ENCODE measurements at places on chromosomes 11 and 22. TPM values are rescaled to one million over a fixed set of nuclear protein-coding genes. Genes with fewer than 3 reads are reported as not detected.
A peak's percentile ranks its signal among the peaks of the same experiment; 100 is the strongest.

GRCh38 chr11:118622376-118623268 lies 15.2 kb downstream of the PHLDB1 start:
- H3K27ac ChIP-seq = no peak overlapping the region
- no peaks in the 10 kb centered on the region for H3K4me1 ChIP-seq
- no peak for DNase-seq
- no peak overlapping the region for H3K4me3 ChIP-seq
- H3K36me3 ChIP-seq = no peaks in the 10 kb centered on the region
- H3K27me3 ChIP-seq = no peaks in the 10 kb centered on the region

The PRR33 gene
- total RNA-seq = not detected

DNA sequence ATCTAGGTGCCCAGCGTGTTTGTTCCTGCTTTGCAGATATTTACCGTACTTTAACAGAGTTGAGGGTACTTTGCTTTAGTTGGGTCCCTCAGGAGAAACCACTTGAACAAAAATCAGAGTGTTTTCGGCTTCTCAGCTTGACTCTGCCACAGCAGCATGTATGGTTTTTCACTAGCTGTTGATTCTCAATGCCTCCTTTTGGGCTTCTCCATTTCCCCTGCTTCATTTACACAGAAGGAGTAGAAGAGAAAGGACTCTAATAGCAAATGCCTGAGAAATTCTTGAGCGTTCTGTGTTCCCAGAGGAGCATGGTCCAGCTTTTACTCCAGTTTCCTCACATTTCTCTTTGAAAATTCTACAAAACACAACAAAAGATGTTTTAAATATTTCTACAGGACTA lies 252.1 kb upstream of the CCDC179 start:
- no peaks in the 10 kb centered on the region for H3K36me3 ChIP-seq
- no peak overlapping the region for H3K4me3 ChIP-seq
- H3K27ac ChIP-seq = no peak overlapping the region
- H3K27me3 ChIP-seq = no peaks in the 10 kb centered on the region
- DNase-seq = no peak

The GGT5 gene
- 34.7 TPM for total RNA-seq

- DNase-seq = no peak
- H3K4me1 ChIP-seq = no peaks in the 10 kb centered on the region
- peaks cover 33% of the 10 kb centered on the region for H3K36me3 ChIP-seq
- no peaks in the 10 kb centered on the region for H3K27me3 ChIP-seq
- H3K4me3 ChIP-seq = no peak overlapping the region
- no peak overlapping the region for H3K27ac ChIP-seq
Measured at GRCh38 chr11:134170919-134171281, 52.9 kb downstream of the NCAPD3 start.

The CYB5R2 gene
- 1.3 TPM for total RNA-seq

The NPAS4 gene
- not detected for total RNA-seq

- no peaks in the 10 kb centered on the region for H3K36me3 ChIP-seq
- H3K27ac ChIP-seq = no peak overlapping the region
Measured at GRCh38 chr11:22730319-22730718, 63.9 kb downstream of the GAS2 start.

- H3K36me3 ChIP-seq = no peaks in the 10 kb centered on the region
- no peak overlapping the region for H3K27ac ChIP-seq
- H3K27me3 ChIP-seq = no peaks in the 10 kb centered on the region
- no peak for DNase-seq
Measured at GRCh38 chr11:75606099-75606498, 44.0 kb downstream of the SERPINH1 start.

- no peaks in the 10 kb centered on the region for H3K36me3 ChIP-seq
- no peak overlapping the region for H3K4me3 ChIP-seq
- DNase-seq = peak; percentile 19
- H3K27me3 ChIP-seq = no peaks in the 10 kb centered on the region
- H3K27ac ChIP-seq = peak overlapping the region; percentile 58
- no peaks in the 10 kb centered on the region for H3K4me1 ChIP-seq
Measured at GRCh38 chr11:88103337-88104206, 71.7 kb downstream of the RAB38 start.

DNA sequence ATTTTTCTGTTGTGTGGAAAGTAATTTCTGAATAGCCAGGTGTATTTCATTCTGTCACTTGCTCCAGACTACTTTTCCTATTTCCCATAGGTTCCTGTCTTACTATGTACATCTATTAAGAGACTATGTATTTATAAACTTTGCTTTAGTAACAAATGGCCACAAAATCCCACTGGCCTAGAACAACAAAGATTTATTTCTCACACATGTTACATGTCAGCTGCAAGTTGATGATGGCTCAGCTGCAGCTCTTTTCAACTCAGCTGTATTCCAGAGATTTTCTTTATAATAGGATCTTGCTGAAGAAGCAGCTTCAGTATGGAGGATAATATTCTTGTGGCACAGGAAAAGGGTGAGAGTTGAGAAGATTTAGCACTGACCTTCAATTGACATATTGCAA lies 539.6 kb upstream of the LRRC4C start:
- H3K27me3 ChIP-seq = no peaks in the 10 kb centered on the region
- H3K4me1 ChIP-seq = no peaks in the 10 kb centered on the region
- no peak overlapping the region for H3K27ac ChIP-seq
- H3K36me3 ChIP-seq = no peaks in the 10 kb centered on the region
- DNase-seq = no peak

The HPX gene
- 4,263 TPM for total RNA-seq

DNA sequence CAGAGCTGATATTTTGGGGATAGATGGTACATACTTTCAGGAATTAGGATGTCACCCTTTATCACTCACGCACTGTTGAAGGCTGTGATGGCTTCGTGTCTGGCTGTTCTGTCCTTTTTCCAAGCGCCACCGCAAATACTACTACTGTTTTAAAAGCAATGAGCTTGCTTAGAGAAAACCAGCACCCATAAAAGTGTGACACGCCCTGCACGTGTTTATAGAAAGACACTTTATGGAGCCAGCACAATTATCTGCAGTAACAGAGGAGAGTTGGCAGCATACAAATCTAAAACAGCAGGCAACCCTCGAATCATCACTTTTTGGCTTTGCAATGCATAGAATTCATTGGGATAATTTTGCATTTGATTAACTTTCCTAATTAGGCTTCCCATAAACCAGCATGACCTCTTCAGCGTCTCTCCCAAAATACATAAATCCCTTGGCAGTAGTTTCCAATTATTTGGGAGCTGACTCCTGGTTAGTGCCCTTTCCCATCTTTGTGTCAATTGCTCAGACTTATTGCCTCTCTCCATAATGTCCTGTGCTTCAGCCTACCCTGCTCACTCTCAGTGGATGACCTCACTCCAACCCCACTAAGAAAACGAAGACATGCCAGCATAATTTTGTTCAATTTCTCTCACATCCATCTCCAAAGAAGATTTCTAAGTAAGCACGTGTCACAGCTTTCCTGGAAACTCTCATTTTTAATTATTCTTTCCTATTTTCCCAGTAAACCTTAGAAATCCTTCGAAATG lies 118.7 kb upstream of the LARGE1 start:
- H3K27ac ChIP-seq = no peak overlapping the region
- H3K4me1 ChIP-seq = no peaks in the 10 kb centered on the region
- no peaks in the 10 kb centered on the region for H3K36me3 ChIP-seq
- no peak overlapping the region for H3K4me3 ChIP-seq
- no peaks in the 10 kb centered on the region for H3K27me3 ChIP-seq

- DNase-seq = no peak
- H3K4me1 ChIP-seq = no peaks in the 10 kb centered on the region
- no peaks in the 10 kb centered on the region for H3K36me3 ChIP-seq
- H3K27me3 ChIP-seq = no peaks in the 10 kb centered on the region
- H3K4me3 ChIP-seq = no peak overlapping the region
Measured at GRCh38 chr11:95289378-95290101, 58.5 kb upstream of the SESN3 start.

DNA sequence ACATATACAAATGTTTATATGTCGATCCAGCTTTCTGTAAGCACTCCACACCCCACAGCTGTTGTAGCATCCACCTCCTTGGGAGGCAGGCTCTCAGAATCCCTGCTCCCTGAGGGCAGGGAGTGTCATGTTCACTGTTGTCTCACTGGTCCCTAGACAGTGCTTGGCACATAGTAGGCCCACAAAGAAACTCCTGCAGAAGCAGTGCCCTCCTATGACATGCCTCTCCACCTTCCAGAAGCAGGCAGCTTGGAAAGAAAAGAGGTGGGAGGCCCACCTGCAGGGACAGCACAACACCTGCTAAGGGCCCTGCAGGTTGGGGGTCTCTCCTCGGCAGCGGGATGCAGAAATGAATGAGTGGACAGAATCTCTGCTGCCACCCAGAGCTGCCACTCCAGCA lies 11.1 kb upstream of the CDC42EP2 start:
- no peak for DNase-seq
- no peaks in the 10 kb centered on the region for H3K27me3 ChIP-seq
- no peak overlapping the region for H3K4me3 ChIP-seq
- H3K4me1 ChIP-seq = peaks cover 29% of the 10 kb centered on the region
- no peak overlapping the region for H3K27ac ChIP-seq

GRCh38 chr11:4677948-4678347 lies 19.7 kb downstream of the OR51E2 start:
- DNase-seq = no peak
- H3K4me3 ChIP-seq = no peak overlapping the region

- no peaks in the 10 kb centered on the region for H3K4me1 ChIP-seq
- no peak for DNase-seq
- no peak overlapping the region for H3K27ac ChIP-seq
- no peaks in the 10 kb centered on the region for H3K36me3 ChIP-seq
- H3K27me3 ChIP-seq = no peaks in the 10 kb centered on the region
Measured at GRCh38 chr11:102882389-102883024, 7.7 kb upstream of the MMP12 start.

The TAGLN gene
- total RNA-seq = 130 TPM

The OR4D9 gene
- total RNA-seq = not detected

- H3K27ac ChIP-seq = no peak overlapping the region
- H3K36me3 ChIP-seq = peaks cover 59% of the 10 kb centered on the region
- no peak overlapping the region for H3K4me3 ChIP-seq
- H3K4me1 ChIP-seq = no peaks in the 10 kb centered on the region
- no peak for DNase-seq
- H3K27me3 ChIP-seq = no peaks in the 10 kb centered on the region
Measured at GRCh38 chr22:38298312-38299005, 18.8 kb downstream of the CSNK1E start.

- no peak overlapping the region for H3K27ac ChIP-seq
- H3K36me3 ChIP-seq = no peaks in the 10 kb centered on the region
- H3K4me1 ChIP-seq = no peaks in the 10 kb centered on the region
- peak overlapping the region; percentile 43 for H3K4me3 ChIP-seq
Measured at GRCh38 chr11:107928767-107929507, 689 bp downstream of the RAB39A start.

GRCh38 chr22:26648528-26649388 lies 8.6 kb upstream of the MIAT start:
- H3K4me3 ChIP-seq = no peak overlapping the region
- H3K4me1 ChIP-seq = no peaks in the 10 kb centered on the region
- no peak for DNase-seq
- no peaks in the 10 kb centered on the region for H3K36me3 ChIP-seq
- H3K27me3 ChIP-seq = no peaks in the 10 kb centered on the region

DNA sequence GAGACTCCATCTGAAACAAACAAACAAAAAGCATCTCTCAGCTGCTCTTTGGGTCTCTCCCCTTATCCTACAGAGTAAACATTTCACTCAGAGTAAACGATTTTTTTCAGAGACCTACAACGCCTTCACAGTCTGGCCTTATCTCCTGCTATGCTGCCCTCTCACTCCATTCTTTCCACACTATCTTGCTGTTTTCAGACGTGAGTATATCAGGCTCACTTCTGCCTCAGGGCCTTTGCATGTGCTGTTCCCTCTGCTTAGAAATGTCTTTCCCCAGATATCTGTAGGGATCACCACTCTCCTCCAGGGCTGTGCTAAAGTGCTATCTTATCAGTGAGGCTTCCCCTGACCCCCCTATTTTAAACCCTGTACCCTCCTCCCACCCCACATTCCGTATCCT lies 6.5 kb downstream of the RIBC2 start:
- no peak overlapping the region for H3K4me3 ChIP-seq
- H3K36me3 ChIP-seq = no peaks in the 10 kb centered on the region

The RAB38 gene
- total RNA-seq = 0.87 TPM

DNA sequence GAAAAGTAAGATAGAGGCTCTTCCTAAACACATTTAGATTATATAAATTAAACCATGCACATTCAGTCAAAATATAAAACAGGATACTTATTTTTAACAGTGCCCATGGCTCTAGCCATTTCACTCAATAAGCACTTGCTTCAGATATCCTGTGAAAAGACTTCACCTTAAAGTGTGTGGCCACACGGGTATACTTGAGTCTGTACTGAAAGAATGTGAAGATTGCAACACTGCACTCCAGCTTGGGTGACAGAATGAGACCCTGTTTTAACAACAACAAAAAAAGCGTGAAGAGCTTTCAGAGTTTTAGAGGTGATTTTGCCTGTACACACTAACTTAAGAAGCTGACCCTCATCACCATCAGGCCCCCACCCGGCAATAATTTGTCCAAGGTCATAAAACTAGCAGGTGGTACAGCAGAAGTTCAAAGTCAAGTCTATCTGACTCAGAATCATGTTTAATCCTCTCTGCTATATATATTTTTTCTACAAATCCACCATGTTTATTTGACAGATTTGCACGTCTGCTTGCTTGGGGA lies 203.5 kb upstream of the GUCY1A2 start:
- no peak for DNase-seq
- H3K36me3 ChIP-seq = no peaks in the 10 kb centered on the region
- H3K27me3 ChIP-seq = no peaks in the 10 kb centered on the region
- no peak overlapping the region for H3K27ac ChIP-seq

DNA sequence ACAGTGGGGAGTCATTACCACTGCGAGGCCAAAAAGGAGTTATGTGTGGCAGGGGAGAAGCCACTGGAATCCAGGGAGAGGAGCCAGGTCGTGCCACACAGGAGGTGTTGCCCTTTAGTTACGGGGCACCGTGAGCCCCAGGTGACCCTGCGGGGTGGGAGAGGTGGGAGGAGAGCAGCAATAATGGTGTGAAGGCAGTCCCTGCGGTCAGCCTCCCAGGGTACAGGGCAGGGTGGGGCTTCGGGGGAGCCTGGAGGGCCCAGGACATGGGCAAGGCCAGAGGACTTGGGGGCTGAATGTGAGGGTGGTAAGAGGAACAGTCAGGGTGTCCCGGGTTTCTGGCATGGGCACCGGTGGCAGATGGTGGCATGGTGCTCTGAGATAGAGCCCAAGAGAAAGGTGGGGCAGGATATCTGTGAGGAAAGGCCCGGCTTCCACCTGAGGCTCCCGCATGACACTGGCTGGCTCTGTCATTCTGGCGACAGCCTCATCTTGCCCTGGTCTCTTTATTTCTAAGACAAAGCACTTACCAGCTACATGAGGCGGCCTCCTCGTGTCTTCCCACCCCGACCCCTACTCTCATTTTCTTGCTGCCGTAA lies 82.6 kb upstream of the LMO1 start:
- no peaks in the 10 kb centered on the region for H3K27me3 ChIP-seq
- DNase-seq = no peak
- H3K4me1 ChIP-seq = no peaks in the 10 kb centered on the region
- H3K36me3 ChIP-seq = no peaks in the 10 kb centered on the region

GRCh38 chr11:45931739-45932138 lies 9.3 kb downstream of the LARGE2 start:
- no peak for DNase-seq
- H3K27ac ChIP-seq = no peak overlapping the region
- peaks cover 4% of the 10 kb centered on the region for H3K4me1 ChIP-seq
- no peaks in the 10 kb centered on the region for H3K36me3 ChIP-seq
- no peak overlapping the region for H3K4me3 ChIP-seq

The FAM111B gene
- 9.6 TPM for total RNA-seq

The MS4A1 gene
- total RNA-seq = 0.58 TPM

The POU2AF1 gene
- total RNA-seq = 2.0 TPM

GRCh38 chr11:10696468-10697322 lies 3.1 kb upstream of the IRAG1 start:
- no peaks in the 10 kb centered on the region for H3K36me3 ChIP-seq
- no peaks in the 10 kb centered on the region for H3K27me3 ChIP-seq
- no peak overlapping the region for H3K27ac ChIP-seq
- DNase-seq = no peak
- H3K4me1 ChIP-seq = no peaks in the 10 kb centered on the region
- no peak overlapping the region for H3K4me3 ChIP-seq

GRCh38 chr22:49216579-49216978 lies 611.1 kb downstream of the BRD1 start:
- no peaks in the 10 kb centered on the region for H3K4me1 ChIP-seq
- no peaks in the 10 kb centered on the region for H3K27me3 ChIP-seq
- H3K36me3 ChIP-seq = no peaks in the 10 kb centered on the region
